Stimulated activated CD4-positive, alpha-beta T cell treated with anti-CD3 and anti-CD28 coated beads, Interleukin-1b, Interleukin-23, amount 100 ng/mL, for 1 hour (primary cell): ENCODE measurements at places on chromosomes 11 and 22.

DNA sequence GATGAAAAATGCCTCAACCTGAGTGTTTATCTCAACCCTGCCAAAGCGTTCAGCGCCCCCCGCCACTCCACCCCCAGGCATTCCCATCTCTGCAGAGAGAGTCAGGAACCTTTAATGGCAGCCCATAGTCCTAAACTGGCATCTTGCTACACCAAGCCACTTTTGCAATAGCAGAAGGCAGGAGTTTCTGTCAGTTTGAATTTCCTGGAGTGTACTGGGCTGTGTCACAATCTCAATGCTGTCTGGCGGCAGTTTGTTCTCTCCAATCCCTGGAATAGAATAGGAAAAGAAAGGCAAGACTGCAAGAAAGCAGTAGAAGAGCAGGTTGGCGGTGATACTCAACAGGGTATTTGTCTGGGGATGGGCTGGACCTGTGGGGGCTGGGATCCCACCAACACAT, 32.9 kb upstream of the FLI1 start:
- DNase-seq: no peak

DNA sequence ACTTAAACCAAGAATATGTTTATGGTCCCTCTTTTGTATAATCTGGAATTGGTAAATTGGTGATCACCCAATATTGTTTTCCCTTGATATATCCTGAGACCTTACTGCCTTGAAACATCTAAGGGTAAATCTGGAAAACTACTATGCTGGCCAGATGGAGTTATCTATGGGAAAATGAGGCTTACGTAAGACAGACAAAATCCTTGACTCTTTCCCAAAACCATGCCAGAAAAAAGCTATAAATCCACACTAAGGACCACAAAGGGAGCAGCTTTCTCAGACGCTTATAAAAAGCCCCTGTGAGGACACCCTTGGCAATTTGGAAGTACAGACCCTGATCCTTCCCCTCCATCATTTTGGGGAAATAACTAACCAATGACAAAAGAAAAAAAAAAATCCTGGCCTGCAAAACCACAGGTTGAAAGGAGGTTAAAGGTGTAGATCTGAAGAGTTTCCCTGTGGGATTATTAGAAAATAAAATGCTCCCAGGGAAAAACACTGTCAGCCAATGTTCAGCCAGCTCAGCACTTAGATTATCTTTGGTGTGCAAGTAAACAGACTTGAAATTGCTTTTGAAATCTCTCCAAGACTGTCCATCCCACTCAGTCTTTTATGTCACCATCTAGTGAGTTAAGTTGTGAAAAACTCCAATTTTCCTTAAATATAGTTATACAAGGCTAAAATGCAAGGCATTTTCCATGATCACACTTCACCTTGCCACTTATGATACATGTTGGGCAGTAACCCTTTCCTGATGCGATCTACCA, 6.6 kb upstream of the AMBRA1 start:
- DNase-seq: no peak

DNA sequence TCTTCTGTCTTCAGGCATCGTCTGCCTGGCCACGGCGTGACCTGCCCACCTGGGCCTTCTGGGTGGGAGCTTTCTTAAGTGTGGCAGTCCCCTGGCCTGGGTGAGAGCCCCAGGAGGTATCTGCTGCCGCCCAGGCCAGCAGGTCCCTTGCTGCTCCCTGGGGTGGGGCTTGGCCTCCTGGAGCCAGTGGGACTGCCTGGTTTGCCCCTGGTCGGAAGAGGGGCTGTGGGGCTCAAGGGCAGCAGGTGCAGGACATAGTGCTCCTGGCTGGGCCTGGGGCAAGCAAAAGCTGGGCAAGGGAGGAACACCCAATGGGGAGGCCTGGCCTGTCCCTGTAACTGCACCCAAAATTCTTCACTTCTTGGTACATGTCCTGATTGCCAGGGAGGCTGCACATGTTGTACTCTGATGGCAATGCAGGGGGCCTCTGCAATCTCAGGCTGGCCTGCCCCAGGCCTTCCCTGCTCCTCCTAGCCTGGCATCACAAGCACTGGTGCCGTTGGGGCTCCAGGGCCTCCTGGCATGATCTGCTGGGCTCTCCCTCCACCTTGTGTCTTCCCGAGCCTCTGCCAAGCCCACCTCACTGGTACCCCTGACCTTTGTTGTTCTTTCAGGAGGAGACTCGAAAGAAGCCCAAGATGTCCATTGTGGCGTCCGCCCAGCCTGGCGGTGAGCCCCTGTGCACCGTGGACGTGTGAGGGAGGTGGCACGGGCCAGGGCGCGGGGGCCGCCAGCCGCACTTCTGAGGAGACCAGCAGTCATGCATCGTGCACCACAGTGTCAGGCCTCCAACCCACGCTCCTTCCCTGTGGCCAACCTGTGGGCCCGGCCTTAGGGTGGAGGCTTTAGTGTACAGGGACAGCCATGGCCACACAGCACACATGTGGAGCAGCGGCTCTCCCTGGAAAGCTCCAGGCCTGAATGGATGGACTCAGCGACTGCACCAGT, 6.2 kb upstream of the RANBP1 start:
- no peak for DNase-seq

DNA sequence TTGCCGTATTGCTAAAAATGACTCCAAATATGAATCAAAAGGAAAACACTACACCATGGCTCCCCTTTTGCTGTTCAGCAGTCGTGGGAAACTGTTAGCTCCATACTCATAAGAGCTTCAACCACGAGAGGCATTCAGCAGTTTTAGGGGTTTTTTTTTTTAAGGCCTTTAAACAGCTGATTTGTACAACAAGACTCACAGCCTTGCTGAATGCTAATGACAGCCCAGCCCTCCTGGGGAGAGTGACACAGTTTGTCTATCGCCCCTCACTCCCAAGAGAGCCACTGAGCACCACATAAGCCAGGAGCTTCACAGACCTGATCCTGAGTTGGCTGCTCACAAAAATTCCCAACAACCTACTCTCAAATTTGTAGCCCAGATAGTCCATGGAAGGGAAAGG, 32.4 kb downstream of the GALNT18 start:
- DNase-seq: no peak

GRCh38 chr11:65811764-65812475, 21.8 kb upstream of the SNX32 start:
- no peak for DNase-seq

- DNase-seq: no peak
These were observed 1.0 kb downstream of the MOGAT2 start for GRCh38 chr11:75718419-75719339.

GRCh38 chr11:31819621-31820437, 8.7 kb upstream of the PAX6 start:
- no peak for DNase-seq

- no peak for DNase-seq
These were observed 432.2 kb downstream of the NTM start for GRCh38 chr11:131802440-131803115.

DNA sequence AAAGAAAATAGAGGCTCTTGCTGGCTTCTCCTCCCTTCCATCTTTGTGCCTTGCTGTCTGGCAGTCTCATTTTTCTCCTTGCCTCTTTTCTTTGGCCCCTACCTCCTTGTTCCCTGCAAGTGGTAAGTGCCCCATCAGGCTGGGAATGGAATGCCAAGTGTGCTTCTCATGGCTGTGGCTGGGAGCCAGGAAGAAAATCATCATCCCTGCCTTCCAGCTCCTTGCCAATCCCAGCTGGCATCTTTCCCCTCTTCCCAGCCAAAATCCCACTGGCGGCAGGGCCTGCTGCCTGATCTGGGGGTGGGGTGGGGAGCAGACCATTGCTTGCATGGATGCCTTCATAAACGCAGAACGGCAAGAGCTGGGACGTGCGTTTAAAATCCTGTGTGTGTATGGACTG, 27.0 kb upstream of the SLC25A18 start:
- no peak for DNase-seq

DNA sequence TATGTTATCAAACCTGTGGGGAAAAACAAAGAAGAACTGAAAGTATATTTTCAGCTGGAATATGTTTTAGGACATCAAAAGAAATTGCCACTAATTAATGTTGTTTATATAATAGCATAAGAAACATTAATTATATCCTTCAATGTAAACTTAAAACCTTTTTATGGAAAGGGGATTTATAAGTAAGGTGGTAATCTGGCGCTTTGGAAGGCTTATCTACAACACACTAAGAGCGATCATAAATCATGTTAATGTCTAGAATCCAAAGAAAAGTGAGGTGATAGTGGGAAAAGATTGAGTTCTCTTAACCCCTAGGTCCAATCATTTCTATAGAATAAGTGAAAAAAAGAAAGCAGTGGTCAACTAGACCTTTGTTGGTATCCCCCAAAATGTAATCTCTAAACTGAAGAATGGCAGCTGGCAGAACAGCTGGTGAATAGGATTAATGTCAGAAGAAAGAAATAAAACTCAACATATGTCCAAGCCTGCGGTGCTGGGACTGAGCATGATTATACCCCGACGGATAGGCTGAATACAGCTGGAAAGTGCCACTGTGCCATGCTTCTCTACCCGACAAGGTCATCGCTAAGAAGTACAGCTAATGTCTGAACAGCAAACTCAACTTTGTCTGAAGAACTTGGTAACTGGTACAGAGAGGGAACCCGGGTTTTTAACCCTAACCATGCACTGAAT, 64.0 kb downstream of the SOX6 start:
- no peak for DNase-seq

- DNase-seq: no peak
These were observed 16.3 kb upstream of the PANX1 start for GRCh38 chr11:94112206-94112953.

DNA sequence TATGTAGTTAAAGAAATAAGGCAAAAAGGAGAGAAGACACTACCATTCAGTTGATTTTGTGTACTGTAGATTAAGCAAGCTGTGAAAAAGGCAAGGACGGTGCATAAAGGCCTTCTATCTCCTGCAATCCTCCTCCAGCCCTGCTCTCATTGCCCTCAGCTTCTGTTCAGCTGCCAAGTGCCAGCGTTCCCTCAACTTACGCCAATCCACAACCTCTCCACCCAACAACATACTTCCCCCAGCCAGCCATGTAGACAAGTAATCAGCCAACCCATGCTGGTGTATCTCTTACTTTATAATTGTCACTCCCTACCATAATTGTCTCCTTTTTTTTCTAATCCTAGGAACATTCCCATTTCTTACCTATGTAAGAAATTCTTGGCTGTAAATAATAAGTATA, 30.1 kb upstream of the ANO5 start:
- no peak for DNase-seq

DNA sequence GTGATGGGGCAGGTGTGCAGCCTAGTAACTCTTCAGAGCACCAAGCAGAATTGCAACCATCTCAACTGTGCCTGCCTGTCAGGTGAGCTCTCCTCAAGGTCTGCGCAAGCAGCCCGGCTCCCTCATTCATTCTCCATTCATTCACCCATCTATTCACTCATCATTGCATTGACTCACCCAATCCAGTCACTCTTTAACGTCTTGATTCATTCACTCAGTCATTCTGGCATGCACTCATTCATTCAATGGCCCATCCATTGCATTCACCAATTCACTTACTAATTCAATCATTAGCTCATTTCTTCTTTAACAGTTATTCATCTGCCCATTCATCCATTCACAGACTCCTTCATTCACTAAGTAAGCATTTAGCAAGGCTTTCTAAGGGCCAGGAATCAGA, 111.8 kb downstream of the PDE2A start:
- DNase-seq: no peak

DNA sequence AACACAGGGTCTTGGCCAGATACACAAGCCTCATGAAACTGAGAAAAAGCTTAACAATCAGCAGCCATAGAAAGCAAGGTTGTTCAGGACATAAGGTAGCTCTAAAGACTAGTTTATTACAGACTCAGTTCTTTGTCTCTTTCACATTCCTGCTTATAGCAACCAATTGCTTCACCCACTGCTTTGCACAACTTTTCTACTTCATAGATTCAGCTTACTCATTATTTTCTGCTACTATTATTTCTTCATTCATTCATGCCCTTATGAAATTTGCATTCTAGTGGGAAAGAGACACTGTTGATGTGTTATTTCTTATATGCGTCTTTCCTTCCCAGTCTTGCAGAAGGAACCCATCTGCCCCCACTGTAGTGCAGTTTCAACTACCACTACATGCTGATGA, 4.7 kb downstream of the CCDC34 start:
- no peak for DNase-seq

GRCh38 chr11:123286761-123287160, 91.7 kb upstream of the CLMP start:
- DNase-seq: no peak

- no peak for DNase-seq
These were observed 30.5 kb downstream of the KCNQ1 start for GRCh38 chr11:2475136-2475918.

DNA sequence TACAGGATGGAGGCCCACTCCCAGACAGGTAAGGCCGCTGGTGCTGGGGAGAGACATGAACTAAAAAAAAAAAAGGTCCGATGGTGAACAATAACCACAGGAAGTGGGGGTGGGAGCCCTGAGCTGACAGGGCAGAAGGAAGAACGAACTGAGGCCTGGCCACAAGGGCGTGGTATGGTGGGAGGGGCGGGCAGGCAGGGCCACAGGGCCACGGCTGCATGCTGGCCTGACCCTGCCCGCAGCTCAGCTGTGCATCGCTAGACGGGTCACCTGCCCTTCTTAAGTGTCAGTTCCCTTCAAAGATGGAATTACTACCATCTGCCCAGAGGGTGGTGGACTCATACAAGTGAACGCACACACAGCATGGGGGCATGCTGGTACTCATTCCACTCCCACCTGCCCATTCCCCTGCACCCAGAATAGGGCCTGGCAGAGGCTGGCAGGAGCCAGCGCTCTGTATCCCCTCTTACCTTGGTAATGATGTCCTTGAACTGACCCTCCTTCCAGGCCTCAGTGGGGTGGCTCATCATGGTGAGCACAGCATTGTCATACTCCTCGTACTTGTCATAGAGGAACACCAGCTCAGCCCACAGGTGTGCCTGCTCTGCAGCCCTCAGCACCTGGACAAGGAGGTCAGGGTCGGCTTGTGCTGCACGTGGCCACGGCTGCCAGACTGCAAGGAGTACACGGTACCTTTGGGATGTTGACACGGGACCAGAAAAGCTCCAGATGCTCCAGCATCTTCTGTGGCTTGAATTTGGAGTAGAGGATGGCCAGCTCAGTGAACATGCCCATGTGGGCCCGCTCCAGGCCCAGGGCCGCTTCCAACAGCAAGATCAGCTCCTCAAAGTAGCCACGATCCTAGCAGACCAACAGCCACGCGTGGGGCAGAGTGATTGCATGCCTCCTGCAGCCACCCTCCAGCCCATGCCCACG, 17.5 kb upstream of the SLC25A1 start:
- DNase-seq: no peak

DNA sequence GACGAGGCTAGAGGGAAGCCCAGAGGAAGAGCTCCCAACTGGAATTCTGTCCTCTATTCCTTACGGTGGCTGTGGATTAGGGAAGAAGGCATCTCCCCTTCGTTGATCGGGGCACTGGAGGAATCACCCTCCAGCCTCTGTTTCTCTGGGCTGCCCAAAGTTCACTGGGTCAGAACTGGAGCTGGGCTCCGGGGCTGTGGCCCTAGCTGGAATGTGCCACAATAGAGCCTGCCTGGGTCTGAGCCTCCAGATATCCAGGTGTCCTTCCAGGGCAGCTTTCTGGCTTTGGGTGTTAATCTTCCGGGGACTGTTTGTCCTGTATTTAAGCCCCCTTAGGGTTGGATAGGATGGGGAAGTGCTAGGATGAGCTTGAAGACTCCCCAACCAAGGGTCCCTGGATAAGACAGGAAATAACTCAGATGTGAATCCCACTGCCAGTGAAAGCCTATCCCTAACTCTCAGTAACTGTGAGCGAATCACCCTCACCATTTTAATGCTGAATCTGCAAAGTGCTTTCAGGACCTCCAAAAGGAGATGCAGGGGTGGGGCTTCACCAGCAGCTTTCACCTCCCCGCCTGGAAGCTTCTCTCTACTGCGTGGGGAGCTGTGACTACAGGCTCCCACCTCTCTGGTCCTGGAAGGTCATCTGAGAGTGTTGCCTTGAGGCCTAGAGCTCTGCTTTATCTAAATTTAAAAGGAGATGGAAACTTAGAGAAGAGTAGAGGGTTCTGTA, 9.5 kb downstream of the YPEL4 start:
- DNase-seq: no peak
